NCI-H510A (cell line): ENCODE measurements at places on chromosomes 1 and 21.
A peak's percentile ranks its signal among the peaks of the same experiment; 100 is the strongest.

DNA sequence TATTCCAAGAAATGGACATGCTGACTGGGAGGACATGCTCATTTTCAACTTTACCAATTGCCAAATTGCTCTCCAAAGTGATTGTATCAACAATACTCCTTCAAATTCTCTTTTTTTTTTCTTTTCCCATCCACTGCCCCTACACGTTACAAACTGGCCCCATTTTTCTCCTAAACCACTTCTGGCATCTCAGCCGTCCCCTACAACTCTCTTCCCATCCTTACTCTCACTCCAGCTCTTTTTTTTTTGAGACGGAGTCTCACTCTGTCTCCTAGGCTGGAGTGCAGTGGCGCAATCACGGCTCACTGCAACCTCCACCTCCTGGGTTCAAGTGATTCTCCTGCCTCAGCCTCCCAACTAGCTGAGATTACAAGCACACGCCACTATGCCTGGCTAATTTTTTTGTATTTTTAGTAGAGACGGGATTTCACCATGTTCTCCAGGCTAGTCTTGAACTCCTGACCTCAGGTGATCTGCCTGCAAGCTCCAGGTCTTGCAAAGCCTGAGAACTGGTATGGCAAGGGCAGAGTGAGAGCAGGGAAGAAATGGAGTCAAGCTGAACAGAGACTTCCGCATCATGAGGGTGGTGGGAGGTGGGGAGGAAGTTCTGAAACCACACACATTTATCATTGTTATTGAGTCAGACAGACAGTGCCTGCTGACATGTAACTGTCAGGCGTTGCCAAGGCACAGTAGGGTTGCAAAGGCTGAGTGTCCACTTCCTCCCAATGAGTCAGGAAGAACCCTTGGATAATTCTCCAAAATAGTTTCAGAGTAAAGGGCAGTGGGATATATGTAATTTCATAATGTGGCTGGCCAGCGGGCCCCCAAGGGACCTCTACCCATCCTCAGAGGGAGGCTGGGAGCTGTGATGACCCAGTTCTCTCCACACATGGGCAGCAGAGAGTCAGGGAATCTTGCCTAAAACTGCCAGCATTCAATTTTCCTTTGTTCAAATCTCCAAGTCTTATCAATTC, 17.4 kb downstream of the CELA3A start:
- DNase-seq, result no peak

GRCh38 chr1:53172426-53173128, 24.0 kb upstream of the CPT2 start:
- DNase-seq, result peak; percentile 32

- DNase-seq, result no peak
Observed at GRCh38 chr1:908661-909060, 15.1 kb upstream of the SAMD11 start.

DNA sequence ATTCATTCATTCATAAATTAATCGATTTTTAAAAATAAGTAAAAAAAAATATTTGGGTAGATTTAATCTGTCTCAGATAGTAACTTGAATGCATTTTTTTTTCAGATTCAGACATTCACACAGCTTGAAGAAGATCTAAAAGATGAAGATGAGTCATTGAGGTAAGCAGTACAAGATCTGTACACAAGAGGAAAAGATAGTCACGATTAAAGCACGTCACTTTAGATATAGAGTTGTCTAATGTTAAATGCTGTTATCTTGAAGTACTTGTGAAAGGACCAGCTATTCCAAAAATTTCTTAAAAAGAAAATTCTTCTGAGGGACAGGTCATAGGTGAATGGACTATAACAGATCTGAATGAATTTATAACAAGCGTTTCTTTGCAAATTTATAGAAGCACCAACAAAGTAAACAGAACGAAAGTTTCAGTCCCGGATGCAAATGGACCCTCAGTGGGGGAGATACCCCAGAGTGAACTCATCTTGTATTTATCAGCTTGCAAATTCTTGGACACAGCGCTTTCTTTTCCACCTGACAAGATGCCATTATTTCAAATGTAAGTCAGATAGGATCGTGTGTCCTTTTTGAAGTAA, 31.2 kb upstream of the MORC3 start:
- DNase-seq, result no peak

- no peak for DNase-seq
Observed at GRCh38 chr1:208149776-208150514, 94.2 kb downstream of the PLXNA2 start.

DNA sequence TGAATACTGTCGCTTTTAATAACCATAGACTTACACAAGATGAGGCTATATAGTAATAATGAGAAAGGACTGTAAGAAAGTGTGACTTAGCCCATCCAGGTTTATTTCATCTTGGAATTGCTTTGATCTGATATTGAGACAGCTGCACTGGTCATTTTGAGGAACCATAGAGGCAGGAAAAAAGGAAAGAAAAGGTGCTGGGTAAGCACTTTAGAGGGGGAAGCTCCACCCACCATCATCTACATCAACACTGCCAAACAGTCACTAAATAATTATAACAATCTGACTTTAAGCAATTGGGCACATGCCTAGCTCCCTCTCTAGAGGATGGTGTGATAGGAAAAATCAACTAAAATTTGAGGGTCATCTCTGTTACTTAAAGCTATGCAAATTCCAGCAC, 70.6 kb upstream of the ST6GALNAC3 start:
- no peak for DNase-seq

GRCh38 chr1:171212607-171213351, 27.7 kb downstream of the FMO2 start:
- DNase-seq, result no peak

DNA sequence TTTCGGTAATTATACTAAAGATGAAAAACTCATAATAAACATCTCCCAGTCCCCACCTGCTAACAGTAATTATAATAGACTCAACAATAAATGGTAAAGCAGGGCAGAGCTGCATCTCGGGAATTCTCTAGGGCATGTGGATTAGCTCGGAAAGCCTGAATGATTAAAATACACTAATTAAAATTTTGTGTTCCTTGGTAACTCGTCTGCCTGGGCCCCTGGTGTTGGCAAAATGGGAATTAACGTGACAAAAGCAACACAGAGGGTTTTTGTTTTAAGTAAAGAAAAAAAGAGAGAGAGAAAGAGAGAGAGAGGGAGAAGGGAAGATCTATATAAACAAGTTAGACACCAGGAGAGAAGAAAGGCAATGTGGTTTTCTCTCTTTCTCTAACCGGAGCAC, 62.1 kb downstream of the CASZ1 start:
- DNase-seq, result no peak

DNA sequence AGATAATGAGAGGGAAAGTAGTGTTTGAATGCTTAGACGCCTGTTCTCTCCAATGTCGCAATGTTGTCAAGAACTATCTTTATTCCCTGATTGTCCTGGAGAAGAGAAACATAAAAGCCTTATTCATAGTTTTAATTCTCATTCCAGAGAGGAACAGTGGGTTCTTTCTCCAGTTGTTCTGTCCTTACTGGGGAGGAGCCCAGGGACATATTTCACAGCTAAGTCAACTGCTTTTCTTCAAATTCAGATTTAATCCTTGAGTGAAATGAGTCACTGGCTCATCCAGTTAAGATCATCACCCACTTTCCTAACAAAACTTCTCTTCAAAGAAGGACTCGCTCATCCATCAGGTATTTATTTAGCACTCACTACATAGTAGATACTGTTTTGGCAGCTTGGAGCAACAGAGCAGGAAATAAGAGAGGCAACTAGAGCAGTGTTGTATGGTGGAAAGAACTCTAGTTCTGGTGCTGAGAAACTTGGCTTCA, 365.7 kb upstream of the USP24 start:
- DNase-seq, result no peak

- DNase-seq, result no peak
Observed at GRCh38 chr21:27721675-27722074, 754.8 kb upstream of the ADAMTS5 start.

- DNase-seq, result no peak
Observed at GRCh38 chr1:27971674-27972073, 11.9 kb downstream of the XKR8 start.

- DNase-seq, result no peak
Observed at GRCh38 chr21:41726058-41726558, 40.7 kb downstream of the RIPK4 start.

DNA sequence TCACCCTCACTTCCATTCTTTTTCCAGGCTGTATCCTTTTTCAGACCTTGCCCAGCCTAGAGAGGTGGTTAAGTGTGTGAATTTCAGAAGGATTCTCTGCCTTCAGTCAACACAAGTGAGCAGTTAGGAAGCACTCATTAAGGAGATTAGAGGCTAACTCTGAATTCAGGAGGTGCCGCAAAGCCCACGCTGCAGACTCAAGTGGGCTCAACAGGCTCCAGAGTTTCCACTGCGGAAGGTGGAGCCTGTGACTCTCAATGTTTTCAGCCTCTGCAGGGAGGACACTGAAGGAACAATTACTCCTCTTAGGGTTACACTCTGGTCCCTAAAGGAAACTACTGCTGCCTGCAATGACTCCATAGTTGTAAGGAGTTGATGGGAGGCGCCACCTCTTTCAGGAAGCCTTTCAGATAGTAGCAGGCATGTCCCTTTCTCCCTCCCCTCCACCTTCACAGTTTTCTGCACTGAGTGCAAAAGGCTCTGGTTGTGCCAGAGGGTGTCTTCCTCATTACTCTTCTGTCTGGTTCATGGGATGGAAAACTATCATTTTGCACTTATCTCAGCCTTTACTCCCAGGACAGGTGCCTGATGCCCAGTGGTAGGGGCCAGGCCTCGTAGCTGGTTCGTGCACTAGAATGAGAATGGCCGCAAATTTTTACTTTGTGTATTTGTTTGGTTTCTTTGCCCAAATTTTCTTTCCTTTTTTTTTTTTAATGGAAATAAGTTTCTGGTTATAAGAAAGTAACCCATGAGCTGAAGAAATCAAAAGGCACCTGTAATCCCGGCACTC, 55.2 kb upstream of the SELENON start:
- DNase-seq, result no peak

GRCh38 chr1:85321237-85321964, 45.0 kb upstream of the BCL10 start:
- DNase-seq, result no peak

- DNase-seq, result no peak
Observed at GRCh38 chr21:45867671-45868081, 113.9 kb upstream of the COL6A1 start.

DNA sequence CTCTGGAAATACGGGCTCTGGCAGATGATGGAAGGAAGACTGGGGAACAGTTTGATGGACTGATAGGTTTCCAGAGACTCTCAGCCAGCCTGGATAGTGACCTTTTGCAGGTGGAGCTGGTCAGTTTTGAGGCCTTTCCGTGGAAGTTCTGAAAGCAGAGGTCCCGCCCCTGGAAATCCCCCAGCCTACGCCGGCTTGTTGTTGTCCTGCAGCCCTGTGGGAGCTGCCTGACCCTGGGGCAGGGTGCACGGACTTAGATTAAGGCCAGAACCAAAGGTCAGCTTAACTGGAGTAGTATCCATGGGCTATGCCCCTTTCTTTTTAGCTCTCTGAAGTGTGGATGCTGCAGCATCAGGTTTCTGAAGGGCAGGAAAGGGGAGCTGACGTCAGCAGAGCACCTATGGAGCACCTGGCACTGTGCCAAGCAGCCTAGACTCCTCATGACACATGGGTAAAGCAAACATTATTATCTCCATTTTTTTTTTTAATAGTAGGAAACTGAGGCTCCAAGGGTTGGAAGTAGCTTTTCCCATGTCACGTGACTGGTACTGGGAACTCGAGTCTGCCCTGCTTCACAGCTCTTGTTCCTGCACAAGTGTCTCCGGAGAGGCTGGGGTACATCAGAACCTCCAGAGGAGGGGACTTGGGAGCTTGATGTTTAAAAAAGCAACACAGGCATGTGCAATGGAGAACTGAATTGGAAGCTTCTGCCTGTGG, 38.5 kb downstream of the IER5 start:
- peak; percentile 90 for DNase-seq

GRCh38 chr1:97247196-97247595, 525.6 kb downstream of the PTBP2 start:
- no peak for DNase-seq

DNA sequence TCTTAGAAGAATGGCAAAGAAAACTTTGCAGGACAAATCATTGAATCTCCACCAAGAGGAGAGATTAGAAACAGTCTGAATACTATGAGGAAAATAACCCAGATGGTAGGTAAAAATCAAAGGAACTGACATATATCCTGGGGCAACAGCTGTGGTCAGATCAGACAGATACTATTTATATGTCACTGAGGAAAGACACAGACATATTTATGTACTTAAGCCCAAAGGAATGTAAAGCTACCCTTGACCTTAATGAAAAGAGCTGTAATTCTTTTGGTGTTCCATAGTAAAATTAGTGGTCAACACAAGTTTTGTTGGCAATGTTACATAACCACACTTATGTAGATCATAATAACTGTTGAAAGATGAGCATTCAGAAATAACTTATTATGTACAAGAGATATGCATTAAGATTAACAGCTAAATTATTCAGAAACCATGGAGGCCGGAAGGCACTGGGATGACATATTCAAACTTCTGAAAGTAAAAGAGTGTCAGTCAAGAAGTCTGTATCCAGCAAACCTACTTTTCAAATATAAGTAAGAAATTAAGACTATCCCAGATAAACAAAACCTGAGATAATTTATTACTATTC, 166.1 kb upstream of the SAMSN1 start:
- DNase-seq, result no peak

DNA sequence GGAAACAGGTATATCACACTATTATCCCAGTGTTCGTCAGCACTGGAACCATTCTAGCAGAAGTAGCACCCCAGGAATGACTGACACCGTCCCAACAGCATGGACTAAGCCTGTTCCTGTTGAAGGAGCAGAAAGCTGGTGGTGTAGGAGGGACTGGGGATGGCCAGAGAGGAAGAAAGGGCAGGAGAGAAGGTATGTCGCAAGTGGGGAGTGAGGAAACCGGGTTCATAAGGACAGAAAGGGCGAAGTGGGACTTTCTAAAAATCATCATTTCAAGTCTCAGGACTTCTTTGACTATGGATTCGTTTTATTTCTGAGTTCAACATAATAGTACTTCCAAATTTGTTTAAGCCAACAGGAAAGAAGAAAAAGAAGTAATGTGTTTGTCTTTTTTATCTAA, 19.7 kb upstream of the MX1 start:
- DNase-seq, result no peak

DNA sequence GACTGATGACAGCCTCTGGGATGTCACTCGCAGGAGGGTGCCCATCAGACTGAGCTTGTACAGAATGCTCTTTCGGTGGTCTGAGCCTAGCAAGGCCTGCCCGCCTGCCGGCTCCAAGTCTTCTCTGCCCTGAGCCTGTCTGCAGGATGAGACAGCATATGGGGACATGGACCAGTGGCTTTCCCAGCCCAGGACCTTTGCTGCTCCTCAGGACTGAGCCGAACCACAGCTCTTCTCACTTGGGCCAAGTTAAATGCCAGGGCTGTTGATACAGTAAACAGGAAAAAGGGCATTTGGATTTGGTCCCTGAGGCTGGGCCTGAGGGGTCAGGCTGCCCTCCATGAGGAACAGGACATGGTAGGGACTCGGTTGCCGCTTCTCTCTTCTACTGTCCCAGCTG, 64.3 kb upstream of the EPS8L3 start:
- DNase-seq, result no peak

GRCh38 chr1:10803971-10804820, 7.8 kb upstream of the CASZ1 start:
- peak; percentile 96 for DNase-seq

DNA sequence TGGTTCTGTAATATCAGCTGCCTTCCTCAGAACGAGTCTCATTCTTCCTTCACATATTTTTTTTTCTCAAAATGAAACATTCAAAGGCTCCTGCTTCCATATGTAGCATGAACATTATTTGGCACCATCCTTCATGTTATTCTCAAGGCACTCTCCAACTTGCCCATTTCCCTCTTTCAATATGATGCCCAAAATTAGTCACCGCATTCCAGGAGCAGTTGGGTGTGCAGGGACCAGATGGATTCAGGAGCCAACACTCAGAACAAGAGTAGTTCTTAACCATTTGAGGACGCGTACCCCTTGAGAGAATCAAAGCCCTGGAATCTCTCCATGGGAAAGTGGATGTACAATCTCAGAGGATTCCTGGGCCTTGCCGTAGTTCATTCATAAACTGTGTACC, 50.3 kb downstream of the KCNK1 start:
- DNase-seq, result no peak
